ENCODE measurements at places on chromosomes 4 and X. TPM values are rescaled to one million over a fixed set of nuclear protein-coding genes. Genes with fewer than 3 reads are reported as not detected.

DNA sequence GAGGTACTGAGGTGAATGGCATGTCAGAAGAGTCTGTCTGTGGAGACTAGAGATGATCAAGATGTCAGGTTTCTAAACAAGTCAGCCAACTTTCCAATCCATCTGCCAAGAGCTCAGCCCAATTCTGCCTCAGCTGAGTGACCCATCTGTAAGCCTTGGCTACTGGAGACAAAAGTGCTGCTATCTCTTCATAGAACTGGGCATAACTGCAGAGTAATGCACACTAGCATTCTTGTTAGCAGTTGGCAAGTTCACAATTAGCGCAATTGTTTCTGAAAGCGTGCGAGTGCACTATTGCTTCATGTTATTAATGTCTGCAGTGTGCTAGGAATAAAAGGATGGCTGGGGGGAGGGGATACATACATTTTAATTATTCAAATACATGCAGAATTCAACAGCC lies 32.9 kb upstream of the SH3D19 start:
- no peak for ATAC-seq

DNA sequence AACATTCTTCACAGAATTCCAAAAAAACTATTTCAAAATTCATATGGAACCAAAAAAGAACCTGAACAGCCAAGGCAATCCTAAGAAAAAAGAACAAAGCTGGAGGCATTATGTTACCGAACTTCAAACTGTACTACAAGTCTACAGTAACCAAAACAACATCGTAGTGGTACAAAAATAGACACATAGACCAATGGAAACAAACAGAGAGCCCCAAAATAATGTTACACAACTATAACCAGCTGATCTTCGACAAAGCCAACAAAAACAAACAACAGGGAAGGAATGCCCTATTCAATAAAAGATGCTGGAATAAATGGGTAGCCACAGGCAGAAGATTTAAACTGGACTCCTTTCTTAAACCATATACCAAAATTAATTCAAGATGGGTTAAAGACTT lies 1189.6 kb downstream of the PCDH18 start:
- no peak for ATAC-seq

DNA sequence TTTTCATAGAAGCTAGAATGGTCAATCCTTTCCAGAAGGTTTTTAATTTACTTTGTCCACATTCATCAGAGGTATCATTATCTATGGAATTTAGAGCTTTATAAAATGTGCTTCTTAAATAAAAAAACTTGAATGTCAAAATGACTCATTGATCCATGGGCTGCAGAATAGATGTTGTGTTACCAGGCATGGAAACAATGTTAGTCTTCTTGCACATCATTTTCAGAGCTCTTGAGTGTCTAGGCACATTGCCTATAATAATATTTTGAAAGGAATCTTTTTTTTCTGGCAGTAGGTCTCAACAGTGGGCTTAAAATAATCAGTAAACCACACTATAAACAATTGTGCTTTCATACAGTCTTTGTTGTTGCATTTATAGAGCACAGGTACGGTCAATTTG lies 200.3 kb downstream of the FAT4 start:
- no peak for ATAC-seq

- ATAC-seq, result no peak
Measured at GRCh38 chr4:117847849-117848248, 186.4 kb upstream of the NDST3 start.

GRCh38 chr4:16544869-16545268 lies 318.6 kb upstream of the TAPT1 start:
- no peak for ATAC-seq

DNA sequence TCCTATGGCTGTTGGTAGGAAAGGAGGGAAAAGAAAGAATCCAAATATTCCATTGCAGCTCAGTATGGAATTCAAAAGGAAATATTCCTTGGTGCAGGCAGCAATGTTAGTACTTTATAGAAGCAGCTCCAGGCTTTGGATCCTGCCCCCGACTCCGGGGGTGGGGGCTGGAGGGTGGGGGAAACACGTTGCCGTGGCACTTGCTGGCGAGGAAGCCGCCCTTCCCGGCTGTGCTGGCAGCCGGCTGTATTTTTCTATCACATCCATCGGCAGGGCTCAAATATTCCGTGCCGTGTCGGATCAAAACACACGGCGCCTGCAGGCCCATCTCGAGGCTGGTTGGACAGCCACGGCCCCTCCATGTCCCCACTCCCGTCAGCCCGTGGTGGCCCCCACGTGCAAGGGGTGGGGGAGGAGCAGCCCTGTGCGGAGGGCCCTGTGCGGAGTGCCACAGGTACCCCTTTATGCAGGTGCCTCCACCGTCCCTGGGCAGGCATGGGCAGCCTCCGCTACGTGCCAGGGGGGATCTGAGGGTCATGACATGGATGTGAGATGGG lies 5.8 kb downstream of the ADRA2C start:
- ATAC-seq, result no peak

GRCh38 chrX:109667986-109668385 lies 43.0 kb upstream of the KCNE5 start:
- no peak for ATAC-seq

DNA sequence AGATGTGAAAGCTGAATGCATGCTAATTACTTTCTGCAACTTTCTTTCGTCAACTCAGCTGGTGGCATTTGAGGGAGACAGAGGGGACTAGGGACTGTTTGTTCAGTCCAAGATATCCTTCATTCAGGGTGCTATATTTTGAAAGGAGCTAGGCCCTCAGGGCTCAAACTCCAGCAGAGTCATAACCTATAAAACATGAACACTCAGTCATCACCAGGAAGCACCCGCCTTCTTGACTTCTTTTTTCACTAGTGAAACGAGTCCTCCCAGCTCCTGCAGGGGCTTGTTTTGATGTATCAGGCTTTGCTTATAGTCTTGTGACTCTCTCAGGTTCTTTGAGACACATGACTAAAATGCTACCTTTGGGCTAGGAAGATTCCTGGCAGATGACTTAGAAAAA lies 230.6 kb downstream of the PCDH7 start:
- no peak for ATAC-seq

DNA sequence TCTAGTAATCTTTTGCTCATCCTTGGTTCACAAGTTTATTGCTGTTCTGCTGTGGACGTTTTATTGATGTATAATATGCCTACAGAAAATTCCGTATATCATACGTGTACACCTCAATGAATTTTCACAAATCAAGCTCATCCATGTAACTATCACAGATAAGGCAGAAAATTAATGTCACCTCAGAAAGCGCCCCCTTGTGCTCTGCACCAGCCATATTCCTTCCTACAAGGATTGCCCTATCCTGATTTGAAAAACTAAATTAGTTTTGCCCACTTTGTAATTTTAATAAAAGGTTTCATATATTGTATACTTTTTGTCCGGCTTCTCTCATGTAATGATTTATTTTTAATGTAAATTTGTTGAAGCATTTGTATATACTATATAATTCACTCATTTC lies 390.8 kb downstream of the ADGRL3 start:
- ATAC-seq, result no peak

DNA sequence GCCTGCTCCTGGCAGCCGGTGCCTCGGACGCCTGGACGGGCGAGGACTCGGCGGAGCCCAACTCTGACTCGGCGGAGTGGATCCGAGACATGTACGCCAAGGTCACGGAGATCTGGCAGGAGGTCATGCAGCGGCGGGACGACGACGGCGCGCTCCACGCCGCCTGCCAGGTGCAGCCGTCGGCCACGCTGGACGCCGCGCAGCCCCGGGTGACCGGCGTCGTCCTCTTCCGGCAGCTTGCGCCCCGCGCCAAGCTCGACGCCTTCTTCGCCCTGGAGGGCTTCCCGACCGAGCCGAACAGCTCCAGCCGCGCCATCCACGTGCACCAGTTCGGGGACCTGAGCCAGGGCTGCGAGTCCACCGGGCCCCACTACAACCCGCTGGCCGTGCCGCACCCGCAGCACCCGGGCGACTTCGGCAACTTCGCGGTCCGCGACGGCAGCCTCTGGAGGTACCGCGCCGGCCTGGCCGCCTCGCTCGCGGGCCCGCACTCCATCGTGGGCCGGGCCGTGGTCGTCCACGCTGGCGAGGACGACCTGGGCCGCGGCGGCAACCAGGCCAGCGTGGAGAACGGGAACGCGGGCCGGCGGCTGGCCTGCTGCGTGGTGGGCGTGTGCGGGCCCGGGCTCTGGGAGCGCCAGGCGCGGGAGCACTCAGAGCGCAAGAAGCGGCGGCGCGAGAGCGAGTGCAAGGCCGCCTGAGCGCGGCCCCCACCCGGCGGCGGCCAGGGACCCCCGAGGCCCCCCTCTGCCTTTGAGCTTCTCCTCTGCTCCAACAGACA lies 4.4 kb downstream of the SOD3 start:
- ATAC-seq, result no peak

DNA sequence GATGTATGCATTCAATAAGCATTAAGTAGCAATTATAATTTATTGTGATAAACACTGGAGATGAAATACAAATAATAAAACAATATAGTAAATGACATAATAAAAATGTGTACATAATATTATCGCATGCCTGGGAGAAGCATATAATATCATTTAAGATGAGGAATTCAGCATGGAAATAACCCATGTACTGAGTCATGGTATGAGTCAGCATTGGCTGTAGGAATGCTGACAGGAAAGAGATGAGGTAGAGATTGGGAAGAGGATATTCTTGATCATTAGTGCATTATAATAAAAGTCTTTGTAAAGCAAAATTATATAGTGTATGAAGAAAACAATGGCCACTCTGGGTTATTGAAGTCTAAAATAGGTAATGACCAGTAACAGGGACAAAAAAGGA lies 82.8 kb downstream of the MAGEB10 start:
- no peak for ATAC-seq

DNA sequence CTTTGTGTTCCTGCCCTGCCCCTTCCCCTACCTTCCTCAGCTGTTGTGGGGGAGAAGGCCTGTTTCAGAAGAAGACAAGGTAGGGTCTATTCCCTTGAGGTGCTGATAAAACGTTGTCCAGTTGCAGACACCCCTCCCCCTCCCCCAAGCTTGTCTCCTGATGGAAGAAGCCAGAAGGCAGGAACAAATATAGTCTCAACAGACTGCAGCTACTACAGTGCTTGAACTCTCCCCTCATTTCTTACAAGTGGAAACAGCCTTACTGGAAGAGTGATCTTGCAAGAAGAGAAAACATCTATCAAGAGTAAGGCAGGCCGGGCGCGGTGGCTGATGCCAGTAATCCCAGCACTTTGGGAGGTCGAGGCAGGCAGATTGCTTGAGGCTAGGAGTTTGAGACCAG lies 11.0 kb upstream of the MAP7D3 start:
- ATAC-seq, result no peak

- no peak for ATAC-seq
Measured at GRCh38 chr4:137532869-137533236, 559 bp upstream of the PCDH18 start.

GRCh38 chr4:8582436-8582835 lies 2.2 kb downstream of the GPR78 start:
- ATAC-seq, result no peak

DNA sequence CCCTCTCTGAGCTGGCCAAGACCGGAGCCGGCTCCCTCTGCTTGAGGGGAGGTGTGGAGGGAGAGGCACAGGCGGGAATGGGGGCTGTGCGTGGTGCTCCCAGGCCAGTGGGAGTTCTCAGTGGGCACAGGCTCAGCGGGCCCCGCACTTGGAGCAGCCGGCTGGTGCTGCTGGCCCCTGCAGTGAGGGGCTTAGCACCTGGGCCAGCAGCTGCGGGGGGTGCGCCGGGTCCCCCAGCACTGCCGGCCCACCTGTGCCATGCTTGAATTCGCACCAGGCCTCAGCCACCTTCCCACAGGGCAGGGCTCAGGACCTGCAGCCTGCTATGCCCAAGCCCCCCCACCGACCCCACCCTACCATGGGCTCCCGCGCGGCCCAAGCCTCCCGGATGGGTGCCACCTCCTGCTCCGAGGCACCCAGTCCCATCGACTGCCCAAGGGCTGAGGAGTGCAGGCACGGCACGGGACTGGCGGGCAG lies 602.5 kb downstream of the KCTD8 start:
- ATAC-seq, result no peak

DNA sequence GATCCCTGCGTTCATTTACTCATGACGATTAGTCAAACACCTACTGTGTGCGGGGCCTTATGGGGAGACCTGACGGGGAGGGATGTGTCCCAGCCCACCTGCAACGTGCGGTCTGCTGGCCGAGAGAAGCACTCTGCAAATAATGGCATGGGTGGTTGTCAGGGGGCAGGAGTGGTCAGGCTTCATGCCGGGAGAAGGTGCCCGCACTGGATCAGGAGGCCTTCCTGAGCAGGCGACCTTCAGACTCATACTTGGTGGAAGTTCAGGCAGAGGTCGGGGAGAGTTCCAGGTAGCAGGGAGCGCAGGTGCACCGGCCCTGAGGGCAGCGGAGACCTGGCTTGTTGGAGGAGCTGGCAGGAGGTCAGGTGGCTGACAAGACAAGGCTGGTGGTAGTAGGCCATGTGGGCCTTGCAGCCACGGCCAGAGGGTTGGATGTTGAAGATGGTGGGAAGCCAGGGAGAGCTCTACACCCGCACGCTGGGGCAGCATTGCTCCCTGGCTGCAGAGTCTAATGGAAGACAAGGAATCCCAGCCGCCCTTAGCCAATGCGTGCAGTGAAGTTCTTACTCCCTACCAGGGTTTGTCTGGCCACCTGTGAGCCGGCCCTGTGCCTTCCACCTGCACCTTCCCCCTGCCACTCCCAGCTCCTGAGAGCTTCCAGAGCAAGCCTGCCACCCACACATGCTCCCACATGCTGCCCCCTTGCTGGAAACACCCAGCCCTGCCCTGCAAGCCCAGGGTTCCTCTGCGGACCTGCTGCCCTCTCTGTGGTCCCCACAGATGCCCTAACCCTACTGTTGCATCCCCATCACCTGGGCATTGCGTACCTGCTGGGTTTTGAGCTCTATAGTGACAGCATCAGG lies 97.3 kb downstream of the PSAPL1 start:
- ATAC-seq, result no peak

- no peak for ATAC-seq
Measured at GRCh38 chrX:124194901-124195300, 137.6 kb upstream of the TEX13D start.

GRCh38 chrX:10952619-10953018 lies 158.5 kb upstream of the HCCS start:
- no peak for ATAC-seq

DNA sequence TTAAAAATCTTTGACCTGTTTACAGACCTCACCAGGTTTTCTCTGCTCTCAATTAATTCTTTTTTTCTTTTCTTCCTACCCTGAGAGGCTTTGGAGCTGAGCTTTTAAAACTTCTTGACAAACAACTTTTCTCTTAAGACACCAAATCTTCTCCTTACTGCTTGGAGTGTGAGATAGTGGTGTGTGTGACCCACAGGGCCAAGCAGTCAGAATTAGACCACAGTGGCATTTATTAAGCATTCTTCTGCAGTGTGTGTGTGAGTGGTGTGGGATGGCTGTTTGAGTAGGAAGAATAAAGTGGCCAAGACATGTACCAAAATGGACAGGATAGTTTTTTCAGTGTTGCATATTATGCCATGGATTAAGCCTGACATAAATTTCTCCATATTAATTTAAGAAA lies 665.1 kb downstream of the RAPGEF2 start:
- no peak for ATAC-seq

Gene TBL1X
- 19.4 TPM for total RNA-seq

Gene SLC10A6
- total RNA-seq, result 0.93 TPM

Gene SMIM10L2A
- total RNA-seq, result 0.35 TPM

Gene NPNT
- total RNA-seq, result 0.11 TPM
